ENCODE measurements at places on chromosomes 7 and 10.

DNA sequence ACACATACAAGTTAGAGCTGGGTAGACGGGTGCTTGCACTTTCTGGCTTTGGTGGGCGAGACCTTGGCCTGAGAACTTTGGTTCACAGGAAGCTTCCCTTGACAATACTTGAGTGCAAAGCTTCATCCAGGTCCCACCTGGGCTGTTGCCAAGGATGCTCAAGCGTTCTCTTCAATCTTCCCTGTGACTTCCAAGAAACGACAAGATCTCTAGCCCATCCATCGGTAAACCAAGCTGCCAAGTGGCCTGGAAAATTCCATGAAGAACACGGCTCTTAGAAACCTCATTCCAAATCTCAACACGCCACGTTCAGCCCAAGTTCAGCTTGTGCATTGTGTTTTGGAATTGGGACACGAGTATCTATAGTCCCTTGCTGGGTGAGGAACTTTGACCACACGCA, 84.7 kb downstream of the CHST15 start:
- DNase-seq = no peak

GRCh38 chr7:66518151-66518691, 110.5 kb upstream of the KCTD7 start:
- DNase-seq = no peak

DNA sequence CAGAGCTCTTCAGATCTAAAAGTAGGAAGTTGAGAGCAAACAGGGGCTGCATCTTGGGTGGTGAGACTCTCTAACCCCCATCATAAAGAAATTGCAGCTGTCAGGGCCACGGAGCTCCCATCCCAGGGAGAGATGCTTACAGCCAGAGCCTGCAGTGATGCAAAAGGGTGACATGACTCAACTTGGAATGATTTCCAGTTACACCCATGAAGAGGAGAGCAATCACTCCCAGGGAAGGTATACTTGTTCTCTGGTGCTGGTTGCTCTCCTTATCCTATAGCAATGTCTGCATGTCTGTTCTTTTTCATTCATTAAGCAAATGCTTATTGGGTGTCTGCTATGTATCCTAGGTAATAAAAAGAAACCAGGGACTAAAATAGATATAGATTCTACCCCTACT, 228.0 kb downstream of the RAB11FIP2 start:
- no peak for DNase-seq

- DNase-seq = no peak
Observed at GRCh38 chr7:39192476-39192875, 214.8 kb downstream of the POU6F2 start.

DNA sequence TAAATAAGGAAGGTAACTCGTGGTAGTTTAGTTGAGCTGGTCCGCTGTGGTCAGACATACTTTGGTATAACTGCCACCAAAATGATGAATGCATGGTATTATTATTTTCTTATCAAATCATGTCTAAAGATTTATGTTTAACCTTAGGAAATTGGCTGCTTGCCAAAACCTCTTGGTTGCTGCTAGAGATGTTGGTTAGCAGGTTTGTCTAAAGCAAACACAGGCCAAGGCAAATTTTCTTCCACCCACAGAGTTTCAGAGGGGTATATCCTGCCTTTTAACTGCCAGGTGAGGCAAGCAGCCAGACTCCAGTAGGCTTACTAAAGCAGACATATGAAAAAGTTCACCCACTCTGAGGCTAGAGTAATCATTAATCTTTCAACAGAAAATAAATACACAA, 101.4 kb downstream of the SEMA3E start:
- no peak for DNase-seq

DNA sequence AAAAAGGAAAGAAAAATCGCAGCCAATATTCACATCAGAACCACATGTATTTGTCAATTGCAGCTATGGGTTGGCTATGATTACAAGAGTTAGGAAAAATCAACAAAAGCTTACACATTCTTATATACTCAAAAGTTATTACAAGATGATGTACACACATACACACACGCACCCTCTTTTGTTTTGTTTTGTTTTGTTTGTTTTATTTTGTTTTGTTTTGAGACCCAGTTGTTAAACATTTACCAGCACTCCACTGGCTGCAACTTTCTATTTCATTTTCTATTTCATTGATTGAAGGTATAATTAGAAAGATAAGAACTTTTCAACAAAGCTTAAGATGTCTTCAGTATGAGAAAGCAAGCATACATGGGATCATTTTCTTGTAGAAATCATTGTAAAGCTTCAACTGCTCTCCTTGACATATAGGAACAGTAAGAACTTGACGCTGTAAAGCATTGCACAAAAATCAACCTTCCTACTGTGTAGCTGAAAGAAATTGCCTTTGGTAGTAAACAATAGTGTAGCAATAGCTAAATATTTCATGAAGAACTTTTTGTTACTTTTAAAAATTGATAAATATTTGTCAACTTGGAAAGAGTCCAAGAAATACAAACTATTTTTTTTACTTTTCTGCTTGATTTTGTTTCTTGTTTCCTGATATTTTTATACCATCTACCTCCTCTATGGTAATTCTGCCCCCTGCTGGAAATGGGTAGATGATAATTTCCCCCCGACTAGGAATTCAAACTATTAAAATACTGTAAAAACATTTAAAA, 205.9 kb downstream of the MBL2 start:
- no peak for DNase-seq

DNA sequence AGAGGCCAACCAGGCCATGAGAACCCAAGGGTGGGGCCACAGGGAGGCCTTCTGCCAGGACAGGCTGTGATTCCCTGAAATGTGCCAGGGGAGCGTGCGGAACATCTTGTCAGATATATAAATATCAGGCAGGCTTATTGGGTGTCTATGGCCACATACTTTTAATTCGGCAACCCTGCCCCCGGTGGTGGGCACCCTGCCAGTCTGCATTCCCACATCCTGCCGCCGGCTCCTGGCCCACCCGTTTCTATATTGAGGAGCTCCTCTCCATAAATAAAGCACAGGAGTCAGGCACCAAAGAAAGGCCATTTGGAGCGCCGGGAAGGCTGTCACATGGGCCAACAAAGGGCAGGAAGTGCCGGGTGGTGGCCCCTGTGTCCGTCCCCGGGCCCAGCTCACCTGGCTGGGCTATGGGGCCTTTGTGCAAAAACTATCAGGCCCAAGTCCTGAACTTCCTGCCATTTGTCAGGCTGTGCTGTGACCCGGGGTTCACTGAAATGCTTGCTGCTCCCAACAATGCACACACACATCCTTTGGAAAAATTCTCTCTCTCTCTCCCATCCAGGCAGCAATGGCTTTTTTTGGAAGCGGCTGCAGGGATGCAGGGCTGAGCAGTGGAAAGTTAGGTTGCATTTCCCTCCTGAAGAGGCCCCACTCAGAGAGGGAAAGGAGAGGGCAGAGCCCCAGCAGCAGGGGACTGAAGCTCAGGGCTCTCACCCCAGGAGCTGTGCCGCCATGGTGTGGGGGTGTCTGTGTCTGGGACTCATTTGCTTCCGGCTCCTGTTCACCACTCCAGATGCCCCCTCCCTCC, 25.0 kb upstream of the PODXL start:
- no peak for DNase-seq

GRCh38 chr10:1240341-1240775, 184.2 kb downstream of the WDR37 start:
- DNase-seq = no peak

DNA sequence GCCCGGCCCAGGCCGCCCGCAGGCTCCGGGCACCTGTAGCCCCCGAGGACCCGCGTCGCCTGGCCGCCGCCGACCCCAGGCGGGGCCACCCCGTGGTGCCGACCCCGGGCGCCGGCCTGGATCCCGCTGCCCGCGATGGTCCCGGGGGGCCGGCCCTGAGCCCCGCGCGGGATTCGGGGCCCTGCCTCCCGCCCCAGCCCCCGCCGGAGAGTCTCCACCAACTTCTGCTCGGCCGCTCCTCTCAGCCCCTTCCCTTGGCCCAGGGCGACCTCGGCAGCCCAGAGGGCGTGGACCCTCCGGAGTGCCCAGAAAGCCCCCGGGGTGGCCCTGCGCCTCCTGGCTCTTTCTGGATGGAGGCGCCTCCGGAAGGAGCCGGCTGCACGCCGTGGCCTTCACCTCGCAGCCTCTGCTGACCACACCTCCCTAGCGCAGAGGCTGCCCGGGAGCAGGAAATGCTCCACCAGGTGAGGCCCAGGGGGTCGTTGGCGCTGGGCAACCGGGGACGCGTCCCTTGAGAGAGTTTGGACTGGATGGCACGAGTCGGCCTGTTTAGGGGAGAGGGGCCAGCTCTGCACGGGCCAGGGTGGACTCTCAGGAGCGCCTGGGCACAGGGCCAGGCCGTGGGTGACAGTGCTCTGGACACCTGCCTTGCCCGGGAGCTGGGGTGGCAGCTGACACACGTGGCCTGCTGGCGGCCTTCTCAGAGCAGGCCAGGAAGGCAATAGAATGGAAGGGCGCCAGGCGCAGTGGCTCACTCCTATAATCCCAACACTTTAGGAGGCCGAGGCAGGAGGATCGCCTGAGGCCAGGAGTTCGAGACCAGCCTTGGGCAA, 529 bp downstream of the ZNF853 start:
- no peak for DNase-seq

- no peak for DNase-seq
Observed at GRCh38 chr7:129101746-129102145, 42.8 kb upstream of the TSPAN33 start.

- DNase-seq = no peak
Observed at GRCh38 chr7:110519851-110520250, 571.1 kb upstream of the LRRN3 start.
